Activated CD8-positive, alpha-beta memory T cell treated with anti-CD3 and anti-CD28 coated beads, Interleukin-2, amount 10 ng/mL, durations not matched to agents 7 days and 5 days (primary cell): ENCODE measurements at places on chromosomes 12 and 14.

DNA sequence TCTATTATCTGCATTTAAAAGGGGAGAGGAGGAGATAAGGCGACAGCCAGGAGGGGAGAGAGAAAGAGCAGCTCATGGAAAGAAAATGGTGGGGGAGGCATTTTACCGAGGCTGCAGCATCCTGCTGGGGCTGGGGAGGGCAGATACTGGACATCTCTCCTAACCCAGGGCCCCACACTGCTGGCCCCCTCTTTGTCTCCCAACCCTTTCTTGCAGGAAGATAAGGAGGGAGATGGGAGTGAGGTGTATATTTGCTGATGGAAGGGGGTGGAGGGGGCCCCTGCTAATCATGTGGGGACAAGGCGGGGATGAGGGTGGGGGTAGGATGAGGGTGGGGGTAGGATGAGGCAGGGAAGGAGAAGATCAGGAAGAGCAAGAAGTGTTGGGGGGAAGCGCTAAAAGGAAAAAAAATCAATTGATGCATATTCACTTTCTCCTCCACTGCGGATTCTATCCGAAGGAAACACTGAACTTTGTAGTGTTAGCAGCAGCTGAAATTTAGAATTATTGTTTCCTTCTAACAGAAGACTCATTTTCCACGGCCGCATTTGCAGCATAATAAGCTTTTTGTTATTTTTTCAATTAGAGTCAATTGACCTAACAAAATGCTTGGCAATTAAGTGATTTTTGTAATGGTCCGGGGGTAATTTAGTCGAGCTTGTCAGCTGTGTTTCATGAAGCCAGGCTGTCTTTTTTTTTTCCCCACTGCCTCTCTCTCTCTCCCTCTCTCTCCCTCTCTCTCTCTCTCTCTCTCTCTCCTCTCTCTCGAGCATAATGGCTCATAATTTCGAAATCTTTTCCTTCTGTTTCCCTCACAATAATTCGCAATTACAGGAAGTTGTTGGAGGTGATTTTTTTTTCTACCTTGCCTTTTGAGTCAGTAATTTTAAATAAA, 1134.6 kb downstream of the BCL11B start:
- no peak for DNase-seq
- H3K27ac ChIP-seq, result peak overlapping the region; percentile 74
- peaks cover 60% of the 10 kb centered on the region for H3K4me1 ChIP-seq
- H3K4me3 ChIP-seq, result peak overlapping the region; percentile 53
- no peaks in the 10 kb centered on the region for H3K36me3 ChIP-seq

GRCh38 chr14:43141636-43142191, 1365.4 kb downstream of the FSCB start:
- H3K36me3 ChIP-seq, result no peaks in the 10 kb centered on the region
- H3K27ac ChIP-seq, result no peak overlapping the region
- H3K27me3 ChIP-seq, result no peaks in the 10 kb centered on the region
- no peak for DNase-seq
- H3K4me3 ChIP-seq, result no peak overlapping the region

DNA sequence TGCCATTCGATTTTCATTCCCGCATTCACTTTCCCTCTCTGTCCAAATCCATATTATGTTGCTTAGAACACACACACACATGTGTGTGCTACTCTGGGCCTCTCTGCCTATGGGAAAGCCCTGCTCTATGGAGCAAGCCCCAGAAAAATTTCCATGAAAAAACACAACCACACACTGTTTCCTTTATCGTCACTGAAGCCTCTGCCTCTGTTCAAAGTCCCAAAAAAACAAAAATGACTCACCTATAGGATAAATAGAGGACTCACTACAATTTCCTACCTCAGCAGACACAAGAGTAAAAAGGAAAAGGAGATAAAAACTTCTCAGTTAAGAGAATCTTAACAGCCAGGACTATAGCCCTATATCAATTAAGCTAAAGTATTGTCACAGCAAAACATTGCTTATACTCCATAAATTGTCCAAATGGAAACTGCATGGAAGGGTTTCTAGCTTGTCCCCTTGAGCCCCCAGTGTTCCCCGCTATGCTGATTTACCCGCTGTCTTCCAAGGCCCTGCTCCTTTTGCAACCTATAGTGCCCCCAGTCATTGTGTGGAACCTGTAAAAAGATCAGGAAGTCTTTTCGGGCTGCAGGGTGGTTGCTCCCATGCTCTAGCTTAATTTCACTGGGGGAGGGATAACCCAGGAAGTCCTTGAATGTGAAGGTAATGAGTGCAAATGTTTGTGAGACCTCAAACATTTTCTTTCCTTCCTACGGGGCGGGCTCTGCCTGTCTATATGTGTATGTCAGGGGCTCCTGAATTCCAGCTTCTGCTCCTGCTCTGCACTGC, 11.1 kb upstream of the PIP4K2C start:
- peaks cover 4% of the 10 kb centered on the region for H3K4me1 ChIP-seq
- H3K4me3 ChIP-seq, result no peak overlapping the region
- H3K36me3 ChIP-seq, result no peaks in the 10 kb centered on the region
- DNase-seq, result no peak

DNA sequence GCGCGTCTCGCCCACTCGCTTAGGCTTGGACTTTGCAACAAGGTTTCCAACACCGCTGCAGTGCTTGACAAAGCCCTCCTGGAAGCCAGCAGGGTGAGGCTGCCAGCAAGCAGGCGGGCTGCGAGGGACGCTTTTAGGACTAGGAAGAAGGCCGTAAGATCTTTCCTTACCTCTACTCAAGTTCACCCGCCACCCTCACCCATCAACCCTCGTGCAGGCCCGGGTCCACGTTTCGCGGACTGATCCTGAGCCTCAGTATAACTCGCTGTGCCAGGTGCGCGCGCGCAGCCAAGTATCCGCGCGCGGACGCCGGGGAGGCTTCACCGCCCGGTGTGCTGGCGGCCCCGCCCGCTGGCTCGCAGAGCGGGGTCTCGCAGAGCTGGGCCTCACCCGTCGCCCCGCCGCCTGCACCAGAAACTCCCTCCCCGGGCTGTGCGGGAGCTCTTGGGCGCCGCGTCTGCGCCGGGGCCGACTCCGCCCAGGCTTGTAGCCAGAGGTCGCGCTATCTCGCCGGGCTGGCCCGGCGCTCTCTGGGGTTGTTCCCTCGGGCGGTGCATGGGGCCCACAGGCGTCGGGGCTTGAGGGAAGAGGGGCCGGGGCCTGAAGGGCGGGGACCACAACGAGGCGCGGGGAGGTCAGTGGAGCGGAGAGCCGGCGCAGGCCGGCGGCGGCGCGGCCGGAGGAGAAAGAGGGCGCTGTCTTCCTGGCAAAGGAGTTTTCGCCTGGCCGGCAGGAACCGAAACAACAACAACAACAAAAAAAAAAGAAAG, 7.6 kb upstream of the SIX1 start:
- no peaks in the 10 kb centered on the region for H3K36me3 ChIP-seq
- H3K4me3 ChIP-seq, result peak overlapping the region; percentile 82
- peaks cover 87% of the 10 kb centered on the region for H3K27me3 ChIP-seq
- peak overlapping the region; percentile 17 for H3K27ac ChIP-seq
- H3K4me1 ChIP-seq, result peaks cover 45% of the 10 kb centered on the region

GRCh38 chr14:83007641-83008225, 1474.1 kb upstream of the SEL1L start:
- H3K4me3 ChIP-seq, result no peak overlapping the region
- DNase-seq, result no peak
- H3K27me3 ChIP-seq, result no peaks in the 10 kb centered on the region
- no peak overlapping the region for H3K27ac ChIP-seq

GRCh38 chr14:24258119-24258518, 4.9 kb downstream of the TGM1 start:
- H3K27me3 ChIP-seq, result no peaks in the 10 kb centered on the region
- no peaks in the 10 kb centered on the region for H3K4me1 ChIP-seq
- no peak for DNase-seq
- H3K4me3 ChIP-seq, result no peak overlapping the region
- H3K27ac ChIP-seq, result no peak overlapping the region
- no peaks in the 10 kb centered on the region for H3K36me3 ChIP-seq

GRCh38 chr14:34098045-34098984, 147.4 kb upstream of the EGLN3 start:
- DNase-seq, result peak; percentile 43
- peaks cover 2% of the 10 kb centered on the region for H3K36me3 ChIP-seq
- no peak overlapping the region for H3K27ac ChIP-seq
- H3K27me3 ChIP-seq, result peaks cover 5% of the 10 kb centered on the region
- peaks cover 18% of the 10 kb centered on the region for H3K4me1 ChIP-seq
- no peak overlapping the region for H3K4me3 ChIP-seq

DNA sequence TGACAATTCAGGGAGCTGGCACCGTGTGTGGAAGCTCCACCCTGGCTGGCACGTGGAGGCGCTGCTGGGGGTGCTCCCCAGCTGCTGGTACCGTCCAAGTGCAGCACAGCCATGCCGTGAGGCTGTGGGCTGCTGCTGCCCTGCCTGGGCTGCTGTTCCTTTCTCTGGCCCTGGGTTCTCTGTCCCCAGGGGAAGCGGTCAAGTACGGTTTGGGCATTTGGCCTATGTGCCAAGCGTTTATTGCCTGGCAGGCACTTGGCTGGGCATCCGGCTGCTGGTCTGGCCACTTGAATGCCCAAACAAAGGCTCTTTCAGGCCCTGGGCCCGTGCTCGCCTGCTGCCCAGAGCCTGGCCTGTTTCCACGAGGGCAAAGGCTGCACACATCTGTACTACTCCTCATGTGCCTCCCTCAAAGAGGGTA, 39.6 kb downstream of the RHOF start:
- H3K4me3 ChIP-seq, result no peak overlapping the region
- no peak for DNase-seq
- peaks cover 5% of the 10 kb centered on the region for H3K36me3 ChIP-seq
- peaks cover 17% of the 10 kb centered on the region for H3K4me1 ChIP-seq

DNA sequence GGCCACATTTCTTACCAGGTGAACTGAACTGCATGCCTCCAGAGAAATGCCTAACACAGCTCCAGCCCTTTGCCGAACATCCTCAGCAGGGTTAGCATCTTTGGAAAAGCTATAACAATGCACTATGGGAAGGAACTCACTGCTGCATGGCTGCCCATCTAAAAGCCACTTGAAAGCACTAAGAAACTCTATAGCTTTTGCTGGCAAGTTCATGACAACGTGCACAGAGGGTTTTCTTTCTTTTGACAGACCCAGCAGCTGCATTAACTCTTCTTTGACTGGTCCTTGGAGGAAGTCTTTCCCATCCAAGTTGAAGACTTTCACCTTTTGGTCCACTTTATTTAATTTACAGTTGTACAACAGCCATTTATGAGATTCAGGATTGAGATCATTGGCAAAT, 5.3 kb downstream of the TRMT5 start:
- peaks cover 15% of the 10 kb centered on the region for H3K4me1 ChIP-seq
- no peak overlapping the region for H3K27ac ChIP-seq
- no peak overlapping the region for H3K4me3 ChIP-seq
- no peaks in the 10 kb centered on the region for H3K27me3 ChIP-seq

GRCh38 chr14:102711946-102712345, 65.3 kb upstream of the TRAF3 start:
- peaks cover 11% of the 10 kb centered on the region for H3K36me3 ChIP-seq
- no peak overlapping the region for H3K4me3 ChIP-seq
- DNase-seq, result no peak
- no peak overlapping the region for H3K27ac ChIP-seq

- H3K36me3 ChIP-seq, result no peaks in the 10 kb centered on the region
- H3K4me1 ChIP-seq, result no peaks in the 10 kb centered on the region
These were observed 406.0 kb downstream of the PRKD1 start for GRCh38 chr14:29521526-29522137.

DNA sequence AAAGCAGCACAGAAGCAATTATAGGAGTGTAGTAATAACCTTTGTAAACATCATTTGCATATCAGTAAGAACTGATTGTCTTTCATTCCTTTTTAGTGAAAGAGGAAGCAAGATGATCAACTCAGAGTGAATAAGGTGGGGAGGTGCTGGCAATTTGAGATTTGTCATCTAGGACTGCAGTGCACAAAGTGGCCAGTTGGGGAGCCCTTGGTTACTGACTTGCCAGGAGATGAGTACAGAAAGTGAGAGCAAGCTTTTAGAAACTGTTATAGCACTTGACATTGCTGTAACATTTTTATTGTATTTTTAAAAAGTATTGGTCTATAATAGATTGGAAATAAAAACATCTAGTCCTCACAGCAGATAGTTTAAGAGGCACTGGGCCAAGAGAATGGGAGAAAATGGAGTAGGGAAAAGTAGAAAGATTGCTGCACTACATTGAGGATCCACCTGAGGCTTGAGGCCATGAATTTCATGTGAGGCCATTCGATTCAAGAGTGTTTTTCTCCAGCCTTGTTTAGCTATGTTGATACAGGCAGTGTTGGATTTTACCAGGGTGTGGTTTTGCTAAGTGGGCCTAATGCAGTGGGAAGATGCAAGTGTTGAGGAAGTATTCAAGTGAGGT, 98.2 kb downstream of the SNAPC1 start:
- no peak overlapping the region for H3K4me3 ChIP-seq
- peak; percentile 76 for DNase-seq
- no peaks in the 10 kb centered on the region for H3K36me3 ChIP-seq
- H3K27ac ChIP-seq, result no peak overlapping the region
- no peaks in the 10 kb centered on the region for H3K4me1 ChIP-seq
- peaks cover 27% of the 10 kb centered on the region for H3K27me3 ChIP-seq

GRCh38 chr14:52683985-52684520, 11.3 kb downstream of the ERO1A start:
- DNase-seq, result no peak
- peaks cover 44% of the 10 kb centered on the region for H3K4me1 ChIP-seq
- H3K27me3 ChIP-seq, result no peaks in the 10 kb centered on the region
- H3K27ac ChIP-seq, result no peak overlapping the region
- no peak overlapping the region for H3K4me3 ChIP-seq

GRCh38 chr12:12088761-12089160, 18.0 kb downstream of the BCL2L14 start:
- H3K27ac ChIP-seq, result no peak overlapping the region
- peaks cover 10% of the 10 kb centered on the region for H3K27me3 ChIP-seq
- no peak overlapping the region for H3K4me3 ChIP-seq
- H3K36me3 ChIP-seq, result peaks cover 14% of the 10 kb centered on the region

DNA sequence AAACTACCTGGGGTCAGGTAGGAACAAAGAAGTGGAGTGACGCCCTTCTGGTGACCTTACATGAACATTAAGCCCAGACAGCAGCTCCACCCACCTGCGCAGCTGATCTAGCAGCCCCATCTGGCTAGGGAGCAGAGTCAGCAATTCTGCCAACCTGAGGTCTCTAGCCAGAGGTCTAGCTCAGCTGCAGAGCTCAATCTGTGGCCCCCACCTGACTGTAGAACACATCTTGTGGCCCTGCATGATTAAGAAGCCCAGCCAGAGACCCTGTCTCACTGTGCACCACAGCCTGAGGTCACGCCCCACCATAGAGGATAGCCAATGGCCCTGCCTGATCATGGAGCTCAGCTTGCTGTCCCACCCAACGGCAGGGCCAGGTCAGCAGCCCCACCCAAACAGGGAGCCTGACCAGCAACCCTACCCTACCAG, 50.6 kb upstream of the HIGD1C start:
- H3K27ac ChIP-seq, result no peak overlapping the region
- no peaks in the 10 kb centered on the region for H3K36me3 ChIP-seq

DNA sequence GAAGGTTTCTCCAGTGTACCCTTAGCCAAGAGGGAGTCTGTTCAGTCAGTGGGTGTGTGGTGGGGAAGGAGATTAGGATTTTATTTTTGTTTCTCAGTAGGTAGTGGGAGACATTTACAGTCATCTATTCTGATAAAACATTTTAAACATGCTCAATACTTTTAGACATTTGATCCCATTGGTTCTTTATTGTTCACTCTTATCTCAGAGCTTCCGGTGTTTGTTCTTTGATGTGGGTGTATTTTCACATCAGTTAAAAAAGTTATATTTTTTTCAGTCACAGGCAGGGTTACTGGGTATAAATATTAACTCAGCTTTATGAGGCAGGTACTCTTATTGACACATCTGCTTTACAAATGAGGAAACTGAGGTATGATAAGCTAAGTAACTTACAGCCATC, 43.3 kb upstream of the LRRK2 start:
- H3K36me3 ChIP-seq, result no peaks in the 10 kb centered on the region
- peaks cover 5% of the 10 kb centered on the region for H3K4me1 ChIP-seq
- H3K27me3 ChIP-seq, result peaks cover under 1% of the 10 kb centered on the region
- no peak for DNase-seq
